CD4-positive, alpha-beta T cell treated with Interleukin-4 for 1 hour (primary cell): ENCODE measurements at places on chromosomes 7 and 10.
A peak's percentile ranks its signal among the peaks of the same experiment; 100 is the strongest.

DNA sequence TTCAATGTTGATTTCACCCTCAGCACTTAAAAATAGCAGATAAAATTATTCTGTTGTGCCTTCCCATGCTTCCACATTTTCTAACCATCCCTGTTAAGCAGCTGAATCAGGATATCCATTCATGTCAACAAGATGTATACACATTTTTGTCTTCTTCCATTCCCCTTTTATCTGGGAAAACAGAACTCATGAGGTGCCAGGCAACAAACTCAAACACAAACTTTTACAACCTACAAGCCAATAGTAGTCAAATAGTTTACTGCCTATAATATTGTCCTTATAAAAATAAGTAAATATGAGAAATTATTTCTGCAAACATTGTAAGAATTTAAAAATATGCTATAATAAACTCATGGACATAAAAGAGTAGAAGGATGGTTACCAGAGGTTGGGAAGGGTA lies 1569.8 kb downstream of the REEP3 start:
- DNase-seq: no peak

DNA sequence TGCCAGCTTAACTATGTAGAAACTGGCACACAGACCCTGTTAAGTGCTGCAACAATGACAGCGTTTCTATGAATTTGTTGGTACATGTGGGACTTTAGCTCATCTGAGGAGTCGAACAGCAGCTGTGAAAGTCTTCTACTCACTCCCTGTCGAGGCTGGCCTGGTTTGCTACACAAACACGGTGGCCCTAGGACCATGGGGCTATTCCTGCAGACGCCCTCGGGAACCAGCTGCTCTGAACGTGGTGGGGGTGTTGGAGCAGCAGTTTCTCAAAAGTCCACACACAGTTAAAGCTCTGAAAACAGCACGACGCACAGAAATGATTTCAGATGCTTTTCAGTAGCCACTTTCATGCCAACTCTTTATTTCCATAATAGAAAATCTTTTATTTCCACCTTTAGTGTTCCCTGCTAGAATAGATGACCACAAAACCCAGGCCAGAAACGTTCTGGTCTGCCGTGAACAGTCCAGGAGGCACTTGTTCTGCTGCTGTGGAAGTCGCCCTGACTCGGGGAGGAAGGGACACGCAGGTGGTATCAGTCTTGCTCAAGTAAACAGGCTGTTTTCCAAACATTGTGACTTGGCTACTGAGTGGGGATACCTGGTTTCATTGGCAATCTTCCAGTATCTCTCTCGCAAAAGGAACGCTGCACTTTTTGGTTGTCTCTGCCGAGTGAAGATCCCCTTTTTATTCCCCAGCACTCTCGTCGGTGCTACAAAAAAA lies 21.5 kb downstream of the GUSB start:
- peak; percentile 6 for DNase-seq

- no peak for DNase-seq
These were observed 24.9 kb downstream of the SFR1 start for GRCh38 chr10:104146882-104147281.

- DNase-seq: no peak
These were observed 468.0 kb upstream of the FZD8 start for GRCh38 chr10:36110097-36110496.
